ENCODE measurements at places on chromosomes 2 and 18.

GRCh38 chr2:96468904-96469303 lies 36.3 kb downstream of the NEURL3 start:
- no peak for DNase-seq

- no peak for DNase-seq
These were observed 61.7 kb downstream of the PPP4R1 start for GRCh38 chr18:9552616-9553015.

- DNase-seq: no peak
These were observed 923.6 kb downstream of the CCDC85A start for GRCh38 chr2:57107353-57107752.

GRCh38 chr2:63950414-63950813 lies 68.8 kb downstream of the VPS54 start:
- DNase-seq: no peak

- no peak for DNase-seq
These were observed 61.6 kb downstream of the SNORC start for GRCh38 chr2:232931636-232932035.

GRCh38 chr2:166563894-166564293 lies 69.8 kb upstream of the SCN7A start:
- DNase-seq: no peak

DNA sequence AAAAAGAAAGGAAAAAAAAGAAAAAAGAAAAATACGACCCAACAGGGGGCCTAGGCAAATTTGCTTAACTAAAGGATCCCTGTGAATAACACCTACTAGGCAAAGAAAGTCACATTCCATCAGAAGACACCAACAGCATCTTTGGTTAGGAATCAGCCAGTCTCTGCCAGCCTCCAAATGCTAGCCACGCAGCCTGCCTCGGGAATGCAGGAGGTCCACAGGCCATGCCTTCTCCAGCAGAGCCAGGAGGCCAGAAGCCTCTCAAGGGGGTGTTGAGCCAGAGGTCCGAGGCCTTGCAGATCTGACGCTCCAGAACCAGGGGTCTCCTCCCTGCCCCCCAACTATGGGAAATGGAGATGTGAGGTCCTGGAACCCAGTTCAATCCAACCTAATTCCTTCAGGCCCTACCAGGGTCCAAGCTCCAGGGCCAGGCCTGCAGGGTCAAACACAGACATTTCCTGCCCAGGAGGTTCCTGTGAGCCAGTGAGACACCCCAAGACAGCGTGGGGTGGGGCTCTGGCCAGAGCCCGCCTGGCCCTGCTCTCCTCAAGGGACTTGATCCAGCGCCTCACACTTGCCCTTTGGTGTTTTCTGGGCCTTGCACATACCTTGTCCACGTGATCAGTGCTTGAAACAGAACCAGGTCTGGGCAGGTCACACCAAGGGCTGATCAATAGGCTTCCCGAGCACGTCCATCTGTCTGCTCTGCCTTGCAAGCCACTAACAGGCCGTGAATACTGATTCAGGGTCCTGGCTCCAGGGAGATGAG lies 289.6 kb upstream of the ID2 start:
- no peak for DNase-seq

DNA sequence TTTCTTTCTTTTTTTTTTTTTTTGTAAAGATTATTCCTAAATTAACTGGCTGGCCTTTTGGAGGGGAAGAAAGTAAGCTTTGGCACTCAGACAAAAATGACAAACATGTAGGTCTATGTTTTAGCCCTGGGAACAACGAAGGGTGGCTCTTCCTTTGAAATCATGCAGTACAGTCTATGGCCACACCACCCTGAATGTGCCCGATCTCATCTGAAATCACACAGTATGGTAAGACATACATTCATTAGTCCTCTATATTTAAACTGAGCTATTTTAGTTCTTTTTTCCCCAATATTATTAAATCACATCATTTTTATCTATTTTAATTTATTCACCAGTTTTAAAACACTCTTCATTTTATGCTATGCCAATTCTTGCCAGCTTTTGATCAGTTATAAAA lies 48.2 kb downstream of the PLA2R1 start:
- no peak for DNase-seq

DNA sequence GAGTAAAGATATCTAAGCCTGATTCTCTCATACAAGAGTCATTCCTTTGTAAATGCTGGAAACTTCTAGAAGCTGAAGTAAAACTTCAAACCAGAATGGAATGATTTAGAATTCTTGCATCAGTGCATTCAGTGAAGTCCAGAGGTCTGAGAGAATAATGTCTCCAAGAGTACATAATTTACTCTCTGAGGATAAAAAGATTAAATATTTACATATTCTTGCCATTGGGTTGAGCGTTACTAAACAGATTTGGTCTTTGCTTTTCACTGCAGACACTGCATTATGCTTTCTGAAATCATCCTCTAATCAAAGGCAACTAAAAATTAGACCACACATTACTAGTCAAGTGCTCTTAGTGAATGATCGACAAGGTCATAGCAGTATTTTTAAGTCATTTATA lies 26.5 kb upstream of the KANSL1L start:
- no peak for DNase-seq

DNA sequence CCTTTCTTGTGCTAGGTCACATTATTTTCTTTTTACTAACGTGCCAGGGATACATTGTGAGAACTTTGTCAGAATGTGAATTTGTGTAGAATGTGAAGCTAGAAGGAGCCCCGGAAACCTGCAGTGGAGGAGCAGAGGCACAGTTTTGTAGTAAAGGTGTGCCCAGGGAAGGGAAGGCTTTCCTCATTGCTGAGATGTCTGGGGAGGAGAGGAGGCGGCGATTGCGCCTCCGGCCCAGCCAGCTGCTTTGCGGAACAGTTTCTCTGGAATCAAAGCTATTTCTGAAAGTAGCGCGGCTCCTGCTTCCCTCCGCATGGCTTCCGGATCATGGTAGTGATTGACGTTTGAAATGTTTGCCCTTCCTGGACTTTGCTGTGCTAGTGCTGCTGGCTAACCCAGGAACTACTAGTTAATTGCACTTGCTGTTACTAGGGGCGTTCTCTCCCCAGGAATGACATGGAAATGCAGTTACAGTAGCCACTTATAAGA lies 83.1 kb upstream of the RBM44 start:
- no peak for DNase-seq

- no peak for DNase-seq
These were observed 588 bp downstream of the TMEM214 start for GRCh38 chr2:27033253-27033852.

- DNase-seq: no peak
These were observed 347.2 kb upstream of the NETO1 start for GRCh38 chr18:73214970-73215369.

- no peak for DNase-seq
These were observed 419.4 kb downstream of the MEIS1 start for GRCh38 chr2:66854298-66854697.

GRCh38 chr18:33577685-33578517 lies at the start of gene ASXL3:
Gene ASXL3 (plus strand): TSS chr18:33578219. CDS start chr18:33578632, 413 bp downstream.
- no peak for DNase-seq

GRCh38 chr2:70479816-70480215 lies 73.8 kb downstream of the TGFA start:
- DNase-seq: no peak

GRCh38 chr2:104046466-104046865 lies 807.4 kb upstream of the POU3F3 start:
- no peak for DNase-seq

- DNase-seq: no peak
These were observed 10.6 kb downstream of the VAPA start for GRCh38 chr18:9924371-9924943.

DNA sequence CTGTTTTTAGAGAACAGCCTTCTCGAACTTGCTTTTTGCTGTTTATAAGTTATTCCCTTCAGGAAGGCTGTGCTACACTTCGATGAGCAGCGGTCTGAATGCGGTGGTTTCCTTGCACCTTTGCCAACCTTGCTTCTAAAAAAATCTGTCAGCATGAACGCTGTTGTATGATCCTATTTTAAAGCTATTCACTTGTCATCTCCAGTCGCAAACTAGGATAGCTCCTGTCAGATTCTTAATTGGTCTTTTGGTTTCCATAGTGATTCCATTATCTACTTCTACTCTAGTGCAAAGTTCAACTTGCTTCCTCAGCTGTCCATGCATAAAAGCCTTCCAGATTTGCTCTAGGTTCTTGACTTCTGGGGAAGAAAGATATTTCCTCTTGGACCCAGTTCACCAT lies 76.3 kb upstream of the GALNT3 start:
- DNase-seq: no peak

DNA sequence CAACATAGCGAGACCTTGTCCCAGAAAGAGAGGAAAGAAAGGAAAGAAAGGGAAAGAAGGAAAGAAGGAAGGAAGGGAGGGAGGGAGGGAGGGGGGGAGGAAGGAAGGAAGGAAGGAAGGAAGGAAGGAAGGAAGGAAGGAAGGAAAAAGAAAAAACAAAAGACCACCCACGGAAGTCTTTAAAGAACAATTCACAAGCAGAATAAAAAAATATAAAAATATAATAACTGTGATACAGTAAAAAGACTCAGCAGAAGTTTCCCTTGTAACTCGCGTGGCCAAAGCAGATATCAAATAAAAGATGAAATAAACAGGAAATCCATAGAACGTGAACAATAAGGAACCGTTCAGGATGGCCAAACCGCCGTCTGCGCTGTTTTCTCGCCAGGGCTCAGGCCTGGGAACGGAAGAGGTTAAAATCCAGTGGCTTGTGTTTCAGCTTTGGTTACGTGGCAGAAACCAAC lies 1.2 kb upstream of the SLC1A4 start:
- DNase-seq: no peak

GRCh38 chr2:191274413-191274815 lies 29.2 kb downstream of the MYO1B start:
- DNase-seq: no peak

DNA sequence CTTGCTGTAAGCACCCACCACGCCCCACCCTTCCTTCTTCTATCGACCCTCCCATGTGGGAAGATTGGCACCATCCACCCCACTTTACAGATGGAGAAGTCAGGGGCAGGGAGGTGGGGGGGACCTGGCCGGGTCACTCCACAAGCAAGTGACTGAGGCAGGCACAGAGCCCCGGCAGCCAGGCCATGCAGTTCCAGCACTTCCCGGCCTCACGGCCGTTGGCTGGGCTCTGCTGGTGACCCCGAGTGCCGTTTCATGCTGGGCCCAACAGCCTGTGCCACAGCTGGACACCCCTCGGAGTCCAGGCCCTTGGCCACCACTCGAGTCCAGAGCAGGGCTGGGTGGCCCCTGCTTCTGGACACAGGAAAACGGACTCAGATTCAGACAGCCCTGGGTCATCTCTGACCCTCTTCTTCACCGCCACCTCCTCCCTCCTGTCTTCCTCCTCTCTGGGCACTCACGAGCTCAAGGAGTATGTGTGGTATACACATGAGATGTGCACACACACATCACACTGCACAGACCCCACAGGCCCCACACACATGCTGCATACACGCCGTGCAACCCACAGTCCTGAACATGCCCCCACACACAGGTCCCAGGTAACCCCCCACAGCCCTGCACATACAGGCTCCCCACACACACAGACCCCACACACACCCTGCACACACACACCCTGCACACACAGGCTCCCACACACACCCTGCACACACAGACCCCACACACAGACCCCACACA lies 89.3 kb upstream of the GPC1 start:
- no peak for DNase-seq

- no peak for DNase-seq
These were observed 218.1 kb downstream of the TWIST2 start for GRCh38 chr2:239065962-239066361.

- DNase-seq: no peak
These were observed 144.1 kb downstream of the ZFP36L2 start for GRCh38 chr2:43082111-43082894.

- DNase-seq: no peak
These were observed 168.5 kb upstream of the RND3 start for GRCh38 chr2:150656002-150656401.

DNA sequence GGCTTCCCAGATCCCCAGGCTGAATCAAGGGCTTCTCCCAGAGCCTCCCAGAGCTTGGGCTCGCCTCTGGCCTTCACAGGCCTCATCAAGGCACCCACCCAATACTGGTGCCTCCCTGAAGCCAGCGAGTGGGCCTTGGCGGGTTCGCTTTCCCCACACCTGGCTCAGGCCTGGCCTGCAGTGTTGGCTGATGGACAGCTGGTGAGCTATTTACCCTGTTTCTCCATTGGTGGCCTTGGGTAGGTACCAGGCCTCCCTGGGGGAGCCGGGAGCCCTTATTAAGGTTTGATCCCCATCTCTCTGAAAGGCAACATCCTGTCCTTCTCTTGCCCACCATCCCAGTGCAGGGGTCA lies 18.2 kb upstream of the DUSP2 start:
- no peak for DNase-seq

- no peak for DNase-seq
These were observed 205.4 kb downstream of the SNTG2 start for GRCh38 chr2:1156059-1156458.

DNA sequence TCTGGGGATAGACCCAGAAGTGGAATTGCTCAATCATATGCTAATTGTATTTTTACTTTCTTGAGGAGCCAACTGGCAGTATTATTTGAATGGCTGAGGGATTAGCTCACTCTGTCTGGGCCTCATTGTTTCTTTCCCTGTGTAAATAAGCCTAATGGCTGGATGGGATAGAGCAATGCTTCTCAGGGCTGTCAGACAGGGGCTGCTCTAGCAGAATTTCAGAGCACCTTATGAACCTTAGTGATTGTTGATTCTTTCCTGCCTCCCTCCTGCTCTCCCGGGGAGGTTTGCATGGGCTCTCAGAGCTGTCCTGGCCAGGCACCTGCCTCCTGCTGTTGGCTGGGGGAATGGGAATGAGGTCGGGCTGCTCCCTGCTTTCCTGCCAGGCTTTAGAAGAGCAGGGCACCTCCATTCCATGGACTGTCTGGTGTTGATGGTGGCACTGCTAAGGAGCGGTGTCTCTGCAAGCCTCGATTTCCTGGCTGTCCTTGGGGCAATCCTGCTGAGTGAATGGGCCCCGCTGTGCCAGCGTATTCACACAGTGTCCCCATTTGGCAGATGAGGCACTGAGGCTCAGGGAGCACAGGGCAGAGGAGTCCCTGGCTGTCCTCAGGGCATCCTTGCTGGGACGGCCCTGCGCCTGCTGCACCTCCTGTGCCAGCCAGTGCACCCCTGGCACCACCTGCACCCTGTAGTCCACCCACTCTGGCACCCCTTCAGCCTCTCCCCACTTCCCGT lies 468.2 kb upstream of the HS6ST1 start:
- DNase-seq: no peak

DNA sequence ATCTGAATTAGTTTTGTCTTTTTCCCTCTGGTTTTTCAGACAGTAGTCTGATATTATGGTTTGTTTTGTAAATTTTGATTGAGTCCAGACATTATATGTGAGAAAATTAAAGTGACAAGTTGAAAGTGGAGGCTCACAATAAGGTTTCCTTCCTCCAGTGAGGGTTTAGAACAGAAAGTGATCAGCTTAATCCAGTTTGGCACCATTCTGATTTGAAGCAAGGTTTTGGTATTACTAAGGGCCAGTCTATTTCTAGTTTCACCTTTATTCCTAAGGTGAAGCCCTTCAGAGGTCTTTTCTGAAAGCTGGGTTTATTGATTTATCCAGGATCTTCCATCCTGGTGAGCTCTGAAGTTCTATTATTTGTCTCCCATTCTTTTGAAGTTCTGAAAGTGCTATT lies 68.7 kb downstream of the CDC42EP3 start:
- no peak for DNase-seq

DNA sequence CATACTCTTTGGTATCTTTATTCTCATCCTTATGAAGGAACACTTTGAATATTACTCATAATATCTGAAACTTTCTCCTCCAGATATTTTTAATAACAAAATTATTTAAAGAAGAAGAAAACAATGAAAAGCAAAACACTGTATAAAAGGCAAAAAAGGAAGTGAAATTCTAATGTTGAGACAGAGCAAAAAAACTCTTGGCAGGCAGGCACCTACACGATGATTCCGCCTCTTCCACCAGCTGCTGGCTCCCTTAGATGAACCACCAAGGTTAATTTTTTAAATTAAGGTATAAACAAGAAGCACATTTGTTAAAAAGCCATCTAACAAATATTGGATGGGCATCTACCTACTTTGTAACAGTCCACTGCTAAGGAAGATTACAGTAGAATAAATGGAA lies 434.7 kb downstream of the EPHA4 start:
- DNase-seq: no peak
